ENCODE measurements at places on chromosomes 7 and 10. TPM values are rescaled to one million over a fixed set of nuclear protein-coding genes. Genes with fewer than 3 reads are reported as not detected.

The LOXL4 gene
- total RNA-seq, result not detected

The CCDC136 gene
- 3.5 TPM for total RNA-seq

The PAX4 gene
- total RNA-seq, result not detected

The PLEKHS1 gene
- not detected for total RNA-seq

The HTR5A gene
- total RNA-seq, result not detected

- DNase-seq, result no peak
These were observed 12.7 kb downstream of the IKZF1 start for GRCh38 chr7:50317221-50317678.

DNA sequence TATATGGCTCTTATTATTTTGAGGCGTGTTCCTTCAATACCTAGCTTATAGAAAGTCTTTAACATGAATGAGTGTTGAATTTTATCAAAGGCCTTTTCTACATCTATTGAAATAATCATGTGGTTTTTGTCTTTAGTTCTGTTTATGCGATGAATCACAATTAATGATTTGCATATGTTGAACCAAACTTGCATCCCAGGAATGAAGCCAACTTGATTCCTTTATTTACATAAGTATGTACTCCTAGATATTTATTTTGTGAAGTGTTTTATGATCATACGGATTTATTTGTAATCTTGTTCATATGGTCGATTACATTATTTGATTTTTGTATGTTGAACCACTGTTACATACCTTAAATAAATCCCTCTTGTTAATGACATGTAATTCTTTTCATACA is 244.3 kb upstream of the KCND2 start:
- DNase-seq, result no peak

DNA sequence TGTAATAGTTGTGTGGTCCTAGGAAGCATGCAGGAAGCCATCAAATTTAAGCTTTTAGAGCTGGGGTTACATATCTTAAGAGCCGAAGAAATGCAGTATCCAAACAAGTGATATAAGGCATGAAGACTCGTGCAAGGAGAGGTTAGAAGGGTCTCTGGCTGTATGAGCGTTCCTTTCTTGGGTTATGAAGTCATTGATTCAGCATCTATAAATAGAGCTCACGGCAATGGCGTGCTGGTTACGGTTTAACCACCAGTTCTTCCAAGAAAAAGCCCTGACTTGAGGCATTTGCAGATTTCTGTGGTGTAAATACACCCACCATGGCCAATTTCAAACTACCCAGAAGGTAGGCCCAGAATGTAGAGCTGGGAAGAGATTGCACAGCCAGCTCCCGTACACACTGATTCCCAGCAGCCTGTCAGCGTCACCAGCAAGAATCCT is 72.0 kb upstream of the KAT6B start:
- DNase-seq, result no peak

DNA sequence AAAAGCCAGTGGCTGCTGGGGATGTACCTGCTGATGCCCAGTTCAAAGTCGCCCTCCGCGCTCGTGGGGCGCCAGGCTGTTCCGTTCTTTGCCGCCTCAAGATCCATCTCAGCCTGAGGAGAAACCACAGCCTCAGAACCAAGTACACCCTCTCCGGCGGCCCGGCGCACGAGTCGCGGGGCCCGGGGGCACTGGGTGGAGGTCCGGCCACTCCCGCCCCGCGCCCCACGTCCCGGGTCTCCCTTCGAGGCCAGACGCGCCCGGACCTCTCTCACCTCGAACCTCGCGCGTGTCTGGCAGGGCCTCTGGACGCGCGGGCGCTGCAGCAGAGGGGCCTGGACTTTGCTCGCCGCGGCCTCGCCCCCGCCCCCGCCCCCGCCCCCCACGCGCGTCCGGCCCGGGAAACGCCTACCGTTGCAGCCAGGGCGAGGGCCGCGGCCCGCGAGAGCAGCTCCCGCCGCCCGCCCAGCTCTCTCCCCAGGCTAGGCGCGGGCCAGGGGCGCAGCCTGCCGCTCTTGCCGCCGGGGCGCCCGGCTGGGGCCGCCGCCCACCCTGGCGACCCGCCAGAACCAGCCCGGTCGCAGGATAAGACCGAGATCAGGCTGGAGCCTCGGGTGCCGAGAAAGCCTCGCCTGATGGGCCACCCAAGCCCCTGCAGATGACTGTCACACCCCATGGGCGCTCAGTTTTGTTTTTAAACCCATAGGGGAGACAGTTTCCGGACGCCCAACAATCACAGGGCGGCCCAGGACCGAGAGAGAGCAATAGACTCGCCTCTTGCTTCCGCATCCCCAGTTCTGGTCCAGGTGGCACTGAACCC is at the start of gene ABCB4:
ABCB4 (minus strand) TSS at position 322 of the 820 bp plus-strand sequence; CDS start at position 107, 215 bp downstream.
- DNase-seq, result no peak

GRCh38 chr10:4810092-4810491 is 15.9 kb upstream of the AKR1E2 start:
- peak; percentile 16 for DNase-seq

DNA sequence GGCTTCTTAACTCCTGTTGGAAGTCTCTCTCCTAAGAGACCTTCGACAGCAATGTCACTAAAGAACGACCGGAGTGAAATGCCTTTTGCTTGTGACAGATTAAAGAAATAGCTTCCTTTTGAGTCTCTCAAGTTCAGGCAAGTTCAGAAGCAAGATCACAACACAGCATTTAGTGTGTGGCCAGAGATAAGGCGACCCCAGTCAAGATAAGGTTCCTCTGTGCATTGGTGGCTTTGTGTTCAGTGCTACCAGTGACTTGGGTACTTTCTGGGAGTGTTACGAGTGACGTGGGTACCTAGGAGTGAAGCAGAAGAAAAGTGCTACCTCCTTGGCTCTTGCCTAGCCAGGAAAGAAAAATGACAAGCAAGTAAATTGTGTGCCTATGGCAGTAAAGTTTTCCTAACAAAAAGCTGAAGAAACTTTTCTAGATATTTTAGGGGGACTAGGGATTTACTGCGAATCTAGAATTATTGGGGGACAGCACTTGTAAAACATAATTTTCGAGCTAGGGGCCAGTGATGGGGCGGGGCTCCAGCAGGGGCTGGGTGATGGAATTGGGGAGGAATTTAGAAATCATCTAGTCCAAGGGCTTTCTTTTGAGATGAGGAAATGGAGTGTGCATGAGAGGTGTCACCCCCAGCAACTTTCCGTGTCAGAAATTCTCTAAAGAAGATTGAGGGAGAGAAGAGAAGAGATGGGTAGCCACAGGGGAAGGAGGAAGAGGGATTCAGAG is 191.9 kb upstream of the LYZL2 start:
- DNase-seq, result no peak

GRCh38 chr10:95600158-95600557 is 39.0 kb upstream of the SORBS1 start:
- no peak for DNase-seq

DNA sequence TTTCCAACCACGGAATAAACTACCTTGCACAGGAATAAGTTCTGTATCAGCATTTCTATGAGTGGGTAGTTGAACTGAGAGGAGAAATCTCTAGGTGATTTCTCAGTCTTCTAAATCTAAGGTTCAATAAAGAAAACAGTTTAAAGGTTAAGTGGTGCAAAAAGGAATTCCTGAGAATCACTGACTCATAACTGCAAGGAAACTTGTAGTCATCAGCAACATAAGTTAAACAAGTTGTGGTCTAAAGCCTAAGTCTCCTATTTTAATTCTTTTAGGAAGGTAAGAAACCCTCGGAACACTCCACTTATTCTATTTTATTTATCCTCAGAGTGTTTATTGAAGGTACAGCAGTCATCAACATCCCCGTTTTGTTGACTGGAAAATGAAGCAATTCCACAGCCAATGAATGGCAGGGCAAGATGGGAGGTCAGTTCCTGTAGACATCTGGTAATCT is 92.4 kb upstream of the PIK3CG start:
- DNase-seq, result peak; percentile 47

DNA sequence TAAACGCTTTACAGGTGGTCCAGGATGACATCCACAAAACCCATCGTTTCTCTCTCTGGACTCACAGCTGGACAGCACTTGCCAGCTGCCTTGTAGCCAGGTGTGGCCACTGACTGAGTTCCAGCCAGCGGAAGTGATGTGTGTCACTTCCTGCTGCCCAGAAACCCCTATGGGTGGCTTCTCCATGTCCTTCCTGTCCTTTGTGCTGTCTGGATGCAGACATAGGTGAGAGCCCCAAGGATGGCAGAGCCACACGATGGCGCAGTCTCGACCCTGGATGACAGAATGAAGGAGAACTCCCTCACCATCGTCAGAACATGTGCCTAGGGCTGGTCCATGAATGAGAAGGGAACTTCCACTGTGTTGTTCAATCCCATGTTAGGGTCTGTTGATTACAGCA is 22.1 kb downstream of the NMT2 start:
- DNase-seq, result no peak

DNA sequence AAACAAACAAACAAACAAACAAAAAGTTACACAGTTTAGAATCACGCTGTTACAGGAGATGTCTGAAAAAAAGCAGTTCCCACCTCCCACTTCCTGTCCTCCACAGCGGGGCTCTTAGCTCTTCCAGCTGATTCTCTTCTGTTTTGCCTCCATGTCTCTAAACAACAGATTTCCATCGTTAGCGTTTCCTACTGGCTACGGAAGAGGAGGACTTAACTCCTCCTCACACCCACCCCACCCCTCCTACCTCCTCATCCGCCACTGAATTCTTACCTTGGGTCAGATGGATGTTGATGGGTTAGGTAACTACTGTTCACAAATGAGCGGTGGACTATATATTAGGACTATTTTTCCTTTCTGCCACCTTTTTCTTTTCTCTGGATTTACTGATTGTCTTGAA is 36.8 kb upstream of the NUB1 start:
- no peak for DNase-seq

Data from MCF 10A (cell line).